ENCODE measurements at places on chromosomes 5 and 9. TPM values are rescaled to one million over a fixed set of nuclear protein-coding genes. Genes with fewer than 3 reads are reported as not detected.
A peak's percentile ranks its signal among the peaks of the same experiment; 100 is the strongest.

Gene ESM1
- 11.8 TPM for polyA plus RNA-seq

Gene PPP3R2
- polyA plus RNA-seq = not detected

Gene FABP6
- not detected for polyA plus RNA-seq

Gene BHMT
- polyA plus RNA-seq = not detected

Gene TMEM215
- polyA plus RNA-seq = not detected

Gene STX17
- 17.0 TPM for polyA plus RNA-seq

Gene FOXD4L3
- not detected for polyA plus RNA-seq

- peak; percentile 92 for DNase-seq
- peak overlapping the region; percentile 81 for H3K27ac ChIP-seq
- H3K27me3 ChIP-seq = no peaks in the 10 kb centered on the region
Observed at GRCh38 chr9:98330831-98331230, 75.4 kb upstream of the TBC1D2 start.

GRCh38 chr5:158861366-158861765 lies 238.3 kb downstream of the EBF1 start:
- H3K27ac ChIP-seq = no peak overlapping the region
- H3K27me3 ChIP-seq = no peaks in the 10 kb centered on the region
- H3K4me3 ChIP-seq = no peak overlapping the region
- no peak for DNase-seq

DNA sequence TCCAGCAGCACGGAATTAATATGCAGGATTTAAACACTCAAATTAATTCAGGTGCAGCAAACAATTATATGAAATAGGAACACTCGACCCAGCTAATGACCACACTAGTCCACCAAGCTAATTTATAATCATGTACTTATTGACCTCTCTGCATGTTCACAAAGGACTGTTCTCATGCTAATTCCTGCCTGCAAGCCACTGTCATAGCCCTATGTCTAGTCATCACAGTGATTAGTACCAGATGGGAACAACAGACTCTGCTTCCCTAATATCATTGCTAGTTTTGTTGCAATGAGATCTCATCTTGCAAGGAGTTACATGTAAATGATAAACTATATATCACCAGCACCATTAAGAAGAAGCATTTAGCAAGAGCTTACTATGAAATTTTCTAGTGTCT lies 553.0 kb upstream of the GRAMD2B start:
- no peaks in the 10 kb centered on the region for H3K27me3 ChIP-seq
- DNase-seq = peak; percentile 73
- no peak overlapping the region for H3K27ac ChIP-seq
- H3K4me3 ChIP-seq = no peak overlapping the region
- 0 out of 2 replicates have a peak, but pooled peaks cover 4% of the 10 kb centered on the region for H3K4me1 ChIP-seq

DNA sequence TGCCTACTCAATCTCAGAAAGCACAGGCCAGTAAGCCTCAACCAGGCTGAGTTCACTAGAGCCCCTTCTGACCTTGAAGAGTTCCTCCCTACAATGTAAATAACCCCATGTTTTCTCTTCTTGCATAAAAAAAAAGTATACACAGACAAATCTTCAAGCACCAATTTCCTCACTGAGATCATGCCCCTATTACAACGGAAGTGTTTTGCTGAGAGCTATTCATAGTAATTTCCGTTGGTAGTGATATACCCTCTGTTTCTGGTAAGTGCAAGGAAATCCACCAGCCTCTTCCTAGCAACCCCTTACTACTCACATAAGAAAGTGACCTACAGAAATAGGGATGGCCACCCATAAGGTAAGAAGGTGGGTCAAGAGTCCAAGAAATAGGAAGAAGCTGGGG lies 76.4 kb upstream of the TARS1 start:
- DNase-seq = no peak
- no peaks in the 10 kb centered on the region for H3K27me3 ChIP-seq
- H3K4me3 ChIP-seq = no peak overlapping the region

DNA sequence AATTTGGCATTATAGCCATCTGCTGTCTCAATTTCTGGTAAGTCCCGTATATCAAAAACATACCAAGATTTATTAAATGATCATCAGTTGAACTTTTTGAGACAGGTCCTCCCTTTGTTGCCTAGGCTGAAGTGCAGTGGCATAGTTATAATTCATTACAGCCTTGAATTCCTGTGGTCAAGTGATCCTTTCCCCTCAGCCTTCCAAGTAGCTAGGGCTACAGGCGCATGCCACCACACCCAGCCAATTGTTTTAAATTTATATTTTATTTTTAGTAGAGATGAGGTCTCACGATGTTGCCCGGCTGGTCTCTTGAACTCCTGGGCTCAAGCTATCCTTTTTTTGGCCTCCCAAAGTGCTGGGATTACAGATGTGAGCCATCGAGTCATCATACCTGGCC lies 418.9 kb downstream of the ARHGEF28 start:
- peaks cover 21% of the 10 kb centered on the region for H3K4me1 ChIP-seq
- no peak for DNase-seq
- H3K27me3 ChIP-seq = no peaks in the 10 kb centered on the region
- H3K36me3 ChIP-seq = no peaks in the 10 kb centered on the region

DNA sequence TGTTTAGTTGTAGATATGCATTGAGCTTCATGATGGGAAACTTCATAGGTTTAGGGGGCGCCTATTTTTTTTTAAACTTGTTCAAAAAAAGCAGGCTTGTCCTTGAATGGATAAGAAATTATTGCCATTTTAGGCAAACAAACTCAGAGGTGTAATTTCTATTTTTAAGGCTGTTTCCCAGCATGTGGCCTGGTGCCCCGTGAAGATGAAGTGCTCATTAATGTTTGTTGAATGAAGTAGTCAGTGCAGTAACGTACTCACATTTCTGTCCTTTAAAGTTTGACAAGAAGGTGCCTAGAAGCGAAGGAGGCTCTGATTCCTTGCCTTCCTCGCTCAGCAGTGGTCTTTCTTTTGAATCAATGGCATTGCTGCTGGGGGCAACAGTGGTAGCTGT lies 54.3 kb downstream of the ZNF618 start:
- H3K36me3 ChIP-seq = no peaks in the 10 kb centered on the region
- peaks cover 9% of the 10 kb centered on the region for H3K4me1 ChIP-seq
- no peak for DNase-seq
- H3K4me3 ChIP-seq = no peak overlapping the region

- no peaks in the 10 kb centered on the region for H3K27me3 ChIP-seq
- H3K4me1 ChIP-seq = peaks cover 31% of the 10 kb centered on the region
- H3K4me3 ChIP-seq = no peak overlapping the region
- DNase-seq = no peak
Observed at GRCh38 chr9:129888293-129889121, 53.2 kb downstream of the USP20 start.

- peaks cover 20% of the 10 kb centered on the region for H3K4me1 ChIP-seq
- H3K27me3 ChIP-seq = no peaks in the 10 kb centered on the region
- no peak for DNase-seq
- peaks cover 51% of the 10 kb centered on the region for H3K36me3 ChIP-seq
- H3K4me3 ChIP-seq = no peak overlapping the region
- no peak overlapping the region for H3K27ac ChIP-seq
Observed at GRCh38 chr5:136157514-136157913, 24.9 kb downstream of the SMAD5 start.

DNA sequence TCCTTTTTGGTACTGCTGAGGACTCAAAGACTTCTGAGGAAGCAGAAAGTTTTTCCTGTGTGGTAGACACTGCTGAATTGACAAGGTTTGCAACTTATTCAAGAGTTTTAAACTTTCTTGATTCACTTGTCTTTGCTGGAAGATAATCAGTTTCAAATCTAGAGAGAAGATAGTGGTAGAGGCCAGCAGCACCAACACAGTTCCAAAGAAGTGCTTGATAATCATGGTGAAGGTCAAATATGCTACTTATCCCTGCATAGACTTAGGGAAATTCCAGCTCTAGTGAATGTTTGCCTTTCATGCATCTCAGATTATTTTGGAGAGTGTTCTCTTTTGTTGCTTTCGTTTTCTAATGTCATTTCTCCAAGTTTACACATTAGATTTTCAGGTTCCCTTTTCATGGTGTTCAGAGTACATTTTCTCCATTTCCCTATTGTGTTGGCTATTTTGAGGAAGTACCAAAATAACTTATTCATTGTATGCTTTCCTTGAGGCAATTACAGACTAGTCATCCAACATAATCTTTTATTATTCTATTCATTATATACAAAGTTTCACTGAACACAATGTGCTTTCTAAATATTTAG lies 550 bp downstream of the IFNE start:
- no peak overlapping the region for H3K4me3 ChIP-seq
- H3K27ac ChIP-seq = 0 out of 2 replicates have a peak overlapping the region, but pooled peaks have one; percentile 1
- H3K4me1 ChIP-seq = peaks cover 10% of the 10 kb centered on the region

GRCh38 chr5:143055596-143056338 lies 285.6 kb downstream of the ARHGAP26 start:
- no peak overlapping the region for H3K4me3 ChIP-seq
- no peaks in the 10 kb centered on the region for H3K27me3 ChIP-seq

GRCh38 chr5:43514471-43514815 lies 505 bp downstream of the C5orf34 start:
- peak; percentile 93 for DNase-seq
- peak overlapping the region; percentile 90 for H3K4me3 ChIP-seq
- H3K36me3 ChIP-seq = no peaks in the 10 kb centered on the region

GRCh38 chr5:90965110-90965685 lies 406.6 kb downstream of the ADGRV1 start:
- no peak overlapping the region for H3K27ac ChIP-seq
- no peaks in the 10 kb centered on the region for H3K4me1 ChIP-seq
- H3K36me3 ChIP-seq = no peaks in the 10 kb centered on the region
- no peak for DNase-seq

- peak; percentile 84 for DNase-seq
- no peaks in the 10 kb centered on the region for H3K27me3 ChIP-seq
- no peaks in the 10 kb centered on the region for H3K36me3 ChIP-seq
- H3K4me3 ChIP-seq = no peak overlapping the region
- peak overlapping the region; percentile 40 for H3K27ac ChIP-seq
- peaks cover 31% of the 10 kb centered on the region for H3K4me1 ChIP-seq
Observed at GRCh38 chr5:168651648-168652047, 72.5 kb upstream of the PANK3 start.

GRCh38 chr5:67105270-67105669 lies 91.3 kb downstream of the CD180 start:
- peaks cover 11% of the 10 kb centered on the region for H3K36me3 ChIP-seq
- no peaks in the 10 kb centered on the region for H3K27me3 ChIP-seq
- H3K27ac ChIP-seq = no peak overlapping the region

DNA sequence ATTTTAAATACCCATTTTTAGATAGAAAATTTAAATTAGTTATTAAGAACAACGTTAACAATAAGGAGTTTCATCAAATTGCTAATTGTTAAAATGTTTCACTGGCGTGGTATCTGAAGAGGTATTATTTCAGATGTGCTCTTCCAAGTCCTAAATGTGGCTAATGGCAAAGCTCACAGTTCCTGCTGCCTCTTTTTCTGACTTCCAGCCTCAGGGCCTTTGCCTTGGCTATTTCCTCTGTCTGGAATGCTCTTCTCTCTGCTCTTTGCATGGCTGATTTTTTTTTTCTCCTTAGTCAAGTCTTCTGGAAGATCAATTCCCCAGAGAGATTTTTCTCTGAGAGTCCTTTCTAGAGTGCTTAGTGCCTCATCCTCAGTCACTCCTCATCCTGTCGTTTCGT lies 9.6 kb upstream of the SSBP2 start:
- H3K4me1 ChIP-seq = peaks cover 8% of the 10 kb centered on the region
- no peaks in the 10 kb centered on the region for H3K27me3 ChIP-seq
- no peak overlapping the region for H3K4me3 ChIP-seq
- no peaks in the 10 kb centered on the region for H3K36me3 ChIP-seq
- DNase-seq = no peak

- H3K27ac ChIP-seq = no peak overlapping the region
- H3K4me3 ChIP-seq = no peak overlapping the region
- H3K36me3 ChIP-seq = no peaks in the 10 kb centered on the region
- no peak for DNase-seq
Observed at GRCh38 chr9:4266602-4267001, 33.3 kb downstream of the GLIS3 start.

DNA sequence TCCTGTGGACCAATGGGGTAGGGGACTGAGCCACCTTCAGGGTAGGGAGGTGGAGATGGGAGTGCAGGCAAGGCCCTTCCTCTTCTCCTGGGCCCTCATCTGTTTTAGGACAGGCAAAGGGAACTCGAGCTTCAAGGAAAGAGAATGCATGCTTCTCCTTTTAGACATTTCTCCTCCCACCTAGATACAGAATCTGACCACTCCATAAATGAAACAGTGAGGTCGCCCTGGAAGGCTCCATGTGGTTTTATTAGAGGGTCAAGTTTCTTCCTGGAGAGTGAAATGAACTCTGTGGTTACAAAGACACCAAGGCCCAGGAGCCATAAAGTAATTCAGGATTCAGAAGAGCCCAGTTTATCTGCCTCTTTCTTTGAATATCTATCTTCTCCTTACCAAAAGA lies 14.9 kb downstream of the LHFPL2 start:
- DNase-seq = peak; percentile 35
- no peak overlapping the region for H3K27ac ChIP-seq
- H3K36me3 ChIP-seq = no peaks in the 10 kb centered on the region
- H3K4me3 ChIP-seq = no peak overlapping the region
- H3K4me1 ChIP-seq = peaks cover 16% of the 10 kb centered on the region

- peaks cover 4% of the 10 kb centered on the region for H3K27me3 ChIP-seq
- no peaks in the 10 kb centered on the region for H3K36me3 ChIP-seq
- no peak for DNase-seq
- no peak overlapping the region for H3K27ac ChIP-seq
- no peaks in the 10 kb centered on the region for H3K4me1 ChIP-seq
Observed at GRCh38 chr5:56434986-56435385, 201.9 kb upstream of the ANKRD55 start.

DNA sequence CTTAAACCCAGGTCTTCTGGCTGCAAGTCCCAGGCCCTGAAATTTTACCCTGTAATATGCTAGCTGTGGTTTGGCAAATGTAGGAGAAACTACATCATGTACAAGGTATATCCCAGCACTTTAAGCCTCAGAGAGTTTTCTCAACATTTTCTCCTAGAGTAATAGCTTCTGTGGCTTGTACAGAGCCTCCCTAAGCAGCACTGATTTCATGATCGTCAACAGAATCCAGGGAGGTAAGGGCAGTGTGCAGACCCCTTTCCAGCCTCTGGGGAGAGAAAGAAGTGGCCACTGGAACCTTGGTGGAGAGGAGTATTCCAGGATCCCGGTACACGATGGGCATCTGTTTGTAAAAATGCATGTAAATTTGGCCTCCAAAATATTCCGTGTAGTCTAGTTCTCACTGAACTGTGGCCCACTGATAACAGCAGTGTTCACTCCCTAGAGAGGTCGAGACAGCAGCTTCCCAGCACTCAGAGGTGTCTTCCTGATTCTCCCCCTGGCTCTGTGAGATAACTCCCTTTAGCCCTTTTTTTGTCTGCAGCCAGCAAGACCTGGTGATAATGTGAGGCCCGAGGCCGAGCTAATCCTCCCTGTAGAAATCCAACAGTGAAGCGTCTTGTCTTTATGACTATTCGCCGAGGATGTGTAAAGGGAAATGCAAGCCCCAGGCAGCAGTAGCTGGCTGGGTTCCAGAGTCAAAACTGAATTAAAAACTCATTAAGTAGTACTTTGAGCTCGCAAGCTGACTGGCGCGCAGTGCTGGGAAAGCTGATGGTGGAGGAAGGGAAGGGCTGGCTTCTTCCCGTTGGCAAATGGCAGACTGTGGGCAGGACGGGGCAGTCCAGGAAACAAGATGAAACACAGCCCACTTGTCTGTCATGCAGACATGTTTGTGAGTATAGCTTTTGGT lies 59.0 kb downstream of the MAP1B start:
- H3K27ac ChIP-seq = peak overlapping the region; percentile 55
- DNase-seq = peak; percentile 72
- H3K4me1 ChIP-seq = peaks cover 50% of the 10 kb centered on the region
- H3K27me3 ChIP-seq = no peaks in the 10 kb centered on the region
- no peaks in the 10 kb centered on the region for H3K36me3 ChIP-seq
- peak overlapping the region; percentile 34 for H3K4me3 ChIP-seq

GRCh38 chr5:172904643-172905345 lies 54.4 kb upstream of the RPL26L1 start:
- H3K4me1 ChIP-seq = peaks cover 49% of the 10 kb centered on the region
- no peak overlapping the region for H3K4me3 ChIP-seq
- peak overlapping the region; percentile 99 for H3K27ac ChIP-seq

GRCh38 chr9:27770541-27770940 lies 197.3 kb upstream of the C9orf72 start:
- H3K27ac ChIP-seq = no peak overlapping the region
- H3K36me3 ChIP-seq = no peaks in the 10 kb centered on the region
- H3K4me1 ChIP-seq = no peaks in the 10 kb centered on the region
- H3K27me3 ChIP-seq = no peaks in the 10 kb centered on the region
- H3K4me3 ChIP-seq = no peak overlapping the region
